T-helper 1 cell (primary cell): ENCODE measurements at places on chromosomes 13 and 19.
A peak's percentile ranks its signal among the peaks of the same experiment; 100 is the strongest.

GRCh38 chr19:6731822-6732221 lies 5.6 kb downstream of the GPR108 start:
- DNase-seq = no peak

DNA sequence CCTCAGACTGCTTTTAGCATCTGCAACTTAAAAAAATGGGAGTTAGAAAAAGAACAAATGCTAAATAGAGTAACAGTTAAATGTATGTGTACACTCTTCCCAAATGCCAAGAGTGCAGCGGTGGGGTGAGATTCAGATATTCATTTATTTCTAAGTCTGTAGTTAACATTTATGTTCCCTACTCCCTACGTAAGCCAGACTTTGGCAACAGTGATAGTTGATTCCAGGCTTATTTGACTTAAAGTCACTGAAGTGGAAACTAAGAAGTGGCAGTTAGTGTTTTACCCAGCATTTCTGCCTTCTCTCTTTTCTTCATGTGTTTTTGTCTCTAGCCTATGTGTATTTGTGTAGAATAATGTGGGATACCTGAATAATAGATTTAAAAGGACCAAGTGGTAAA lies 4.5 kb downstream of the MIR17HG start:
- DNase-seq = no peak

DNA sequence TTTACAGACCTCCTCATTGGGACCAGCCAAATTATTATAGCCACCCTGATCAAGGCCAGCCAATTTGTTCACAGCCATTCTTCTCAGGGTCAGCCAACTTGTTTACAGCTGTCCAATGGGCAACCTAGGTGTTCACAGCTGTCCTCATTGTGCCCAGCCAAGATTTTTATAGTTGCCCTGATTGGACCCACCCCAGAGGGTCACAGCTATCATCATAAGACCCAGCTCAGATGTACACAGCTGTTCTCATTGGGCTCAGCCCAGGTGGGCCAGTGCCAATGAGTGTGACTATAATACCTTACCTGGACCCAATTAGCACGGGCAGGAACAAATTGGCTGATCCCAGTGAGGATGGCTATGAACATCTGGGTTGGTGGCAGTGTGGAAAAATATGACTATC lies 1151.8 kb downstream of the UQCRFS1 start:
- DNase-seq = no peak

- no peak for DNase-seq
Observed at GRCh38 chr13:99273128-99273527, 14.9 kb upstream of the GPR18 start.

DNA sequence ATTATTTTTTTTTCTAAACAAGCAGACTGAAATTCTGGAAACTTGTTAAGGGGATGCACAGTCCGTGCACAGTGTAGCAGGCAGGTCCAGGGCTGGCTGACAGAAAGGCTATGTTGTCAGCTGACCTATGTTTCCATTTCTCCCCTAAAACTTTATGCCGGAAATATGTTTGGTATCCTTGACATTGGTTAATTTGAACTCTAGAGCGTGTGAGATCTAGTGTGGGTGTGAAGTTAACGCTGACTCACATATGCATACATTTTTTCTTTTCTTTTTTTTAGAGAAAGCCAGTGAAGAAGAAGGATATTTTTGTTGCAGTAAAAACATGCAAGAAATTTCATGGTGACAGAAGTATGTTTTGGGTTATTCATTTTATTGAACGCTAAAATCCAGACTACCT lies 76.6 kb downstream of the B3GLCT start:
- no peak for DNase-seq

GRCh38 chr19:47694466-47695273 lies 18.6 kb upstream of the EHD2 start:
- no peak for DNase-seq

GRCh38 chr19:2952953-2953481 lies 8.2 kb upstream of the ZNF77 start:
- no peak for DNase-seq

GRCh38 chr13:33004511-33004910 lies 11.7 kb upstream of the KL start:
- no peak for DNase-seq

GRCh38 chr13:21696865-21697448 lies 26.1 kb downstream of the FGF9 start:
- no peak for DNase-seq

DNA sequence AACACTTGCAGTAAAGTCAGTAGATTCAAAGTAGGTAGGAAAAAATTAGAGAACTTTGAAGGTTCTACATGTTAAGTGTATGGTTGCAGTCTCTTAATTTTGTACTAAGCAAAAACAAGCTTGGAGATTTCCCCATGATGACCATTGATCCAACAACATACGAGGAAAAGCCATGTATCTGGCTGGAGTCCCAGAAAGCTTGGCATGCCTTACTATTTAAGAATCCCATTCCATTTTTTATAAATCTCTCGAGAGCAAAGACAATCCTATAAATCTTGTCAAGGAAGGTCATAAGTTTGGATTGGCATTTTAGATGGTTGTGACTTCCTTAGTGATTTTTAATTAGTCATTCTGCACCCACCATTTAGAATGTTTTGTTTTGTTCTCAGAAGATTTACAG lies 495.9 kb downstream of the GPC5 start:
- DNase-seq = no peak

DNA sequence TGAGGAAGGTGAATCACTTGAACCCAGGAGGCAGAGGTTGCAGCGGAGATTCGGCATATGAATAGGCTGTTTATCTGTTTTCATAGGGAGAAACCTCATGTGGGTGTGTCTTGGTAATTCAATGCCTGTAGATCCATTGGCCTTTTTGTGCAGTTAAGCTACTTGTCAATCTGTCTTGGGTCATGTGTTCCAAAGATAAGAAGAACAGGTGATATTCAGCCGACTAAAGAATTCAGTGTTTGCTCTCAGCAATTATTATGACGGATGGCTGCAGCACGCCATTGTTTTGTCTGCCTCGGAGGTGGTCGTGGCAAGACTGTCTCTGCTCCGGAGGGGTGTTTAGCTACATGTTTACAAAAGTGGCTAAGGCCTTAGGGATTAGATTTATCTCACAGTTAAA lies 573.0 kb upstream of the PCDH9 start:
- DNase-seq = no peak

DNA sequence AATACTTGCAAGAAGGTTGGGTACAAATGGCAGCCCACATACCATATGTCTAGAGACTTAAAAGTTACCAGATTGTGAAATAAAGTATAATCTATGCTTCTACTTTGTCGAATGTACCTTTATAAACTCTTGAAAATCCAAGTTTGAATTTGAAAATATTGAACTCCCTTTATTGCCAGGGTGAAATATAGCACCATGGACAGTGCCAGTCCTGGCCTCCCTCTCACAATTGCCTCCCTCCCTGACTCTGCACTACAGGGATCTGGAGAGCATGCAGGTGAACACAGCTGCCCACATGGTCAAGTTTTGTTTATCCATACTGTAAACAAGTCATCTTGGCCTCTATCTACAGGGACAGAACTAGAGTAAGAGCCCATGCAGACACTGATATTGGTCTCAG lies 394.1 kb upstream of the SLITRK6 start:
- DNase-seq = no peak

DNA sequence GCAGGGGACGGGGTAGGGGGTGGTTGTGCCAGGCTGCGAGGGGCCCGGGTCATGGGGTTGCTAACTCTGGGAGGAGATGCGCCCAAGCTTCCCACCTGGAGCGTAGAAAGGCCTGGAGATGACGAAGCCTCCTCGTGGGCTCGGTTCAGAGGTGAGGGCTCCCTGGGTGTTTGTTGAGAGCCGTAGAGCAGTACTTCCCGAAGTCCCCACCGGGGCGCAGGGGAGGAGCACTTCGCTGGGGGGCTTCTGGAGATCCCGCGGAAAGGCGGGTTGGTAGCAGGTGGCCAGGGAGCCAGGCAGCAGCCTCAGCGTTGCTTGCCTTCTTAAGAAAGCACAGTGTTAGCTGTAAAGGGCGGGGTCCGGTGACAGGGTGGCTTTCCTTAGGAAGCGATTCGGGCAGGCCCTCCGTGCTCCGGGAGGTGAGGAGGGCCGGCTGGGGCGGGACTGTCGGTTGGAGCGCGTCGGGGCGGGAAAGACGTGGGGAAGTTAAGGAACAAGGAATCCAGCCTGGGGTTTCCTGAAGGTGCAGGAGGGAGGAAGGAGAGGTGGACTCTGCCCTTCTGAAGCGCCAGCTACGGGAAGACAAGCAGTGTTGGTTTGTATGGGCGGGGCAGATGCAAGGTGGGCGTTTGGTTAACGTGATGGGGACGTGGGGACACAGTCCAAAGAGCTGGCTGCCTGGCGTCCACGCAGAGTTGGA lies 3.3 kb downstream of the VSTM2B start:
- DNase-seq = no peak

GRCh38 chr13:111429064-111429558 lies 108.7 kb downstream of the TEX29 start:
- DNase-seq = no peak

- DNase-seq = no peak
Observed at GRCh38 chr13:93646245-93646644, 419.6 kb downstream of the GPC6 start.

DNA sequence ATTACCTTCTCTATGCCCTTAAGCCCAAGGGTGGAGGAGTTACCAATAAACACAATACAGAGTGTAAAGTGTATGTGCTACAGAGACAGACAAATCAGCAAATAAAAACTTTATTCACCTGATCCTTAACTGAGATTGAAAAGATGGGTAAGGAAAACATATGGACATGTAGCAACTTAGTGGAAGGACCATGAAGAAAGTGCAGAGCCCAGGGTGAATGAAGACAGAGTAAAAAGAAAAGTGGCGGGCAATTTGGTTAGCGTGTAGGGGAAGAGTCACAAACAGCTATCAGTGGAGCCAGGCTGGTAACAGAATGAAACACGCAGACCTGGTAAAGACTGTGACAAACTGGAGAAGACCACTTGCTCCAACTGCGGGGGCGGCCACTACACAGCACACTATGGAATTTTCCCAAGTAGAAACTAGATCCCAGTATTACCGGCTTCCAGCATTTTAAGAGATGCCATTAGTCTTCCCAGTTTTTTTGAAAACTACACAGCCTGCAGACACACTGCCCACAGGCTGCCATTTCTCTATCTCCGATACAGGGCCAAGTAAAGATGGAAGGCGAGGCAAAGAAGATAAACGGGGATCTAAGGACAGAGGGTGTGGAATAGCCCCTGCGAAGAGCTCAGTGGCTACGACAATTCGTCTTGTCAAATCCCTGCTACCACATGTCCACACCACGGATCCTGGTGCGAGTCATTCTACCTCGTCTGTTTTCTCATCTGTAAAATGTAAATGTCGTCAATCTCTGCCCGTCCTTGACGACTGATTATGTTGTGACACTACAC lies 1.2 kb downstream of the UQCRFS1 start:
- DNase-seq = no peak

GRCh38 chr19:44897835-44898234 lies 6.8 kb downstream of the TOMM40 start:
- no peak for DNase-seq

DNA sequence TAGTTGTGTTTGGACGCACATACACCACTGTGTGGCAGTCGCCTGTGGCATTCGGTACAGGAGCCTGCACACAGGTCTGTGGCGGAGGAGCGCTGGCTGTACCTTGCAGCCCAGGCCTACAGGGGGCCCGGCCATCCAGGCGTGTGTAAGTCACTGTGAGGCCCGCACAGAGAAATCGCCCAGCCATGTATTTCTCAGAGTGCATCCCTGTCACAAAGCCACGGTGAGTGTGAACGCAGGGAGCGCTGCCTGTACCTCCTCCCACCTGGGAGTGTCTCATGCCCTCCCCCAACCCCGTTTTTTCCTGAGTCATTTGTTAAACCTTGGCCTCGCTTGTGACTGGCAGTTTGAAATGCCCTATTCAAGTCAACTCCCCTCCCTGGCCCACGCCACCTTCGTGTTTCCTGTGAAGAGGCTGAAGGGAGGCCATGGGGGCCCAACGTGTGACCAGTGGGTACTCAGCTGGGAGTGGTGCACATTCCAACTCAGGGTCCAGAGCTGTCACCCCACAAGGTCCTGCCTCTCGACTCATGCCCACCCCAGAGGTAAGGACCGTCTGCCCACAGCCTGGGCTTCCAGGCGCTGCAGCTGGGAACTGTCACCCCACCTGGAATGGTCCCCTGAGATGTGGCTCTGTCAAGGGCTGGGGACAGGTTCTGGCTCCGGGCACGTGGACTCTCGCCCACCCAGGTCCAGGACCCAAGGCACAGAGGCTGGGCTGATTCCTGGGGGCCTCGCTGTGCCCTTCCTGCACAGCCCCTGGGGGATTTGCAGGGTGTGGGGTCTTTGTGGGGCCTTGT lies 11.6 kb upstream of the RASA3 start:
- no peak for DNase-seq

DNA sequence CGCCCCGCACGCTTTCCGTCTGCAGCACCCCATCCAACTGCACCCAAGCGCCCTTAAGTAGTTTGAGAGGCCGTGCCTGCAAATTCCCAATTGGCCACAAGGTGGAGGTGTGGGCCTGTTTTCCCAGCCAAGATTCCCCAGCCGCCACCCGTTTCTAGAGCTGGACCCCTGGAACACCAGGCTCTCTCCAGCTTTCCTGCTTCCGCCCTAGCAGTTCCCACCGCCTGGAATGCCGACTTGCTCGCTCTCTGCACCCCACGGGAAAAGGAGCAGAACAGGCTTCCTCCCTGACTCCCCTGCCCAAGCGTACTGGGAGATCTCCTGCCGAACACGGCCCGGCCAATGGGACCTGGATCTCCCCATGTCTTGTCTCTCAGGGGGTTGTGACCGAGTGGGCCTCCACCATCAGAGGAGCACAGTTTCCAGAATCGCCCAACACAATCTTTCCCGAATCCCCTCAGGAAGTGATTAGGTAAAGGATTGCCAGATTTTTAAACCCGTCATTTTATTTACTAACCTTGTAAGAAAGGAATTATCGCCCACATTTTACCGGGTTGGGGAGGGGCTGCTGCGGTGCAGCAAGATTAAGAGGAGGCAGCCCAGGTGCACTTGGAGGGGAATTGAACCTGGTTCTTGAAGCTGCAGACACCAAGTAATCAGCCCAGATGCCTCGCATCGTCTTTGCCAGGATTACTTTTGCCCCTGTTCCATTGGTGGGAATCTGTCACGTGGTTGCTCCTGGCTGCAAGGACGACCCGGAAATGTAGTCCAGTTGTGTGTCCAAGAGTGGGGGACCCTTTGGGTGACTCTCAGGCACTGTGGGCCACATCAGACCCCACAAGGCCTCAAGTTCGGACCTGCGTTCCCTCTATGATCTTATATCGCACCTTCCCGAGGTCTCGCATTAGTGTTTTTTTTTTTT lies 3.5 kb upstream of the NAPSA start:
- peak; percentile 54 for DNase-seq

DNA sequence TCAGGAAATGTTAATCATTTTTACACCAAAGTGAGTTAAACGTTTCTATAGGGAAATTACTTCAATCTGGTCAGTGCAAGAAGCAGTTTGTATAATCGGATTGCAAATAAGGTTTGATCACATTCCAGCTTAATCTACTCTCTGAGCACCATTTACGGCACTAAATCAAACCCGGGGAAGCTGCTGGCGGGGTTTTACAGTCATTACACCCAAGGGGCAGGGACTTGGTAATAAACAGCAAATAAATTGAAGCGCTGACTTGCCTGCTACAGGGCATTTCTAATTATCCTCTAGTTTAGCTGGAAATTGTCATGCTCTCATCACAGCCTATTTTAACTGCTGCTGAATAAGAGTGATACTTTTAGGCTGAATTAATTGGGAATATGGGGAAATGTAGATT lies 152.1 kb upstream of the SOX21 start:
- DNase-seq = no peak
